ENCODE measurements at places on chromosomes 2 and 18. TPM values are rescaled to one million over a fixed set of nuclear protein-coding genes. Genes with fewer than 3 reads are reported as not detected.

The LANCL1 gene
- 20.5 TPM for total RNA-seq

The MSTN gene
- total RNA-seq = not detected

The DNAJB2 gene
- 57.0 TPM for total RNA-seq

The BCL11A gene
- 5.6 TPM for total RNA-seq

The ACSL3 gene
- total RNA-seq = 110 TPM

The SP3 gene
- 97.1 TPM for total RNA-seq

The DSC3 gene
- 5.4 TPM for total RNA-seq

The TCF4 gene
- total RNA-seq = 14.2 TPM

The THADA gene
- 16.3 TPM for total RNA-seq

The SCYGR4 gene
- not detected for total RNA-seq

The LIPG gene
- 54.6 TPM for total RNA-seq

The SKA1 gene
- 35.8 TPM for total RNA-seq

The LYG1 gene
- 0.51 TPM for total RNA-seq

The PRSS56 gene
- total RNA-seq = not detected

The IL36A gene
- not detected for total RNA-seq

The CDK5R2 gene
- not detected for total RNA-seq

The CHRNG gene
- not detected for total RNA-seq

The REG1B gene
- total RNA-seq = not detected

The TEKT4 gene
- not detected for total RNA-seq

The FAP gene
- 25.0 TPM for total RNA-seq

The IL36G gene
- not detected for total RNA-seq

The HOXD9 gene
- total RNA-seq = 5.7 TPM

The CHRND gene
- total RNA-seq = not detected

The DPP10 gene
- 0.13 TPM for total RNA-seq

The SIX3 gene
- total RNA-seq = not detected

The PLEKHH2 gene
- 2.8 TPM for total RNA-seq

The CNDP1 gene
- not detected for total RNA-seq

The ATP9B gene
- 27.5 TPM for total RNA-seq

The SLC23A3 gene
- total RNA-seq = under 0.01 TPM

The GPAT2 gene
- under 0.01 TPM for total RNA-seq

The CHAC2 gene
- 1.3 TPM for total RNA-seq

The MAP2 gene
- total RNA-seq = 31.8 TPM

The APLF gene
- 2.8 TPM for total RNA-seq

The CBLN2 gene
- total RNA-seq = not detected

The PSME4 gene
- total RNA-seq = 33.4 TPM

The MROH2A gene
- not detected for total RNA-seq

The GALNT3 gene
- 21.2 TPM for total RNA-seq

The TEX44 gene
- total RNA-seq = not detected

The SCN9A gene
- total RNA-seq = 1.8 TPM

The FNDC4 gene
- 35.9 TPM for total RNA-seq

The IL1RL1 gene
- under 0.01 TPM for total RNA-seq

The SERPINB11 gene
- not detected for total RNA-seq

The COBLL1 gene
- total RNA-seq = 17.3 TPM

The ANKRD30BL gene
- total RNA-seq = not detected

The COL3A1 gene
- total RNA-seq = 540 TPM

The SAG gene
- not detected for total RNA-seq

The DBI gene
- total RNA-seq = 169 TPM

The MEP1B gene
- total RNA-seq = not detected

The FN1 gene
- total RNA-seq = 15,712 TPM

The B3GNT7 gene
- 9.9 TPM for total RNA-seq
